RPMI8226 (cell line): ENCODE measurements at places on chromosomes 6 and 20.

GRCh38 chr20:33320006-33320405 is 37.0 kb downstream of the BPIFB1 start:
- DNase-seq = no peak

GRCh38 chr6:163757520-163757919 is 343.0 kb downstream of the QKI start:
- DNase-seq = no peak

DNA sequence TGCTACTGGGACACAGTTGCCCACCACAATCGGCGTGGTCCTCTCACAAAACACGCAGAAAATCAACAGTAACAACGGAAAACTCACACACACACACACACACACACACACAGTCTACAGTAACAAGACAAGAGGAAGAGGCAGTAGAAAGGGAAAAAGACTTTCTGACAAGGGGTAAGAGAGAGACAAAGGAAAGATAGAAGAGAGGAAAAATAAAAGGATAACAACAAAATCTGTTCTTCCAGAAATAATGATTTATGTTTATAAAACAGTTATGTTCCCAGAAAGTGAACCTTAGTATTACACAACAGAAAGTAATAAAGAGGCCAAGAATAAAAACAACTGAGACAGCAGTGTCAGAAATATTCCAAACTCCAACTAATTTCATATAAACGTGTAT is 2.9 kb downstream of the RANBP9 start:
- DNase-seq = peak; percentile 28

GRCh38 chr6:73231986-73232391 is 6.7 kb upstream of the KHDC1L start:
- no peak for DNase-seq

DNA sequence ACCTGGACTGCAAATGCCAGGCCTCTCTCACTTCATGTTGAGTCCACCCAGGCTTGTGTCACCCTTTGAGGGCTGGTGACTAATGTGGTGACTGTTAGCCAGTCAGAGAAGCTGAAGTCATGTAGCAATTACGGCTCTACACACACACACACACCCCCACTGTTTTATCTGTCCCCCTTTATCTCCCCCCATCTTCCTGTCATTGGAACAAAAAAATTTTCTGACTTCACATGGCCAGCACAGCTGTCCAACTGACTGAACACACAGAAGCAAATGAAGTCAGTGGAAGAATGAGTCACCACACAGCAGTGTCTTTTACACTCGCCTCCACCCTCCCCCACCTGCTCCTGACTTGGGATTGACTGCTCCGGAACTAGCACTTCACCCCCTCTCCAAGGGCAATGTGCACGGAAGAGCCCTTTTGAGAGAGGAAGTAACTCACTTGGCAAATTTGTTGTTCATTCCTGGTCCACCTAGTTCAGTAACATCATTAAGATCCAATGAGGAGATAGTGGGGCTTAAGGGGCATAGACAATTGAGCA is 198.0 kb downstream of the RNF144B start:
- DNase-seq = no peak

GRCh38 chr6:19297880-19298279 is 539.3 kb upstream of the ID4 start:
- no peak for DNase-seq

DNA sequence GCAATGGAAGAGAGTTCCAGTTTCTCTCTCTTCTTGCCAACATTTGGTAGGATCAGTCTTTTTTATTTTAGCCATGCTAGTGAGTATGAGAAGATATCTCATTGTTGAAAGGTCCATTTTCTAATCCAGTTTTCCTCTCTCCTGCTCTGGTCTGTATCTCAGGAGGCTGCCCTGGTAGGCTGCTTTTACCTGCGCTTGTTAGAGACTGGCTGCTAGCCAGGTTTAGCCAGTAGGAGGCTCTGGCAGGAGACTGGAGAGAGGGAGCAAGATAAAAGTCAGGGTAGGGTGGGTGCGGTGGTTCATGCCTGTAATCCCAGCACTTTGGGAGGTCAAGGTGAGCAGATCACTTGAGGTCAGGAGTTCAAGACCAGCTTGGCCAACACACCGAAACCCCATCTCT is 68.6 kb upstream of the FOXP4 start:
- no peak for DNase-seq

DNA sequence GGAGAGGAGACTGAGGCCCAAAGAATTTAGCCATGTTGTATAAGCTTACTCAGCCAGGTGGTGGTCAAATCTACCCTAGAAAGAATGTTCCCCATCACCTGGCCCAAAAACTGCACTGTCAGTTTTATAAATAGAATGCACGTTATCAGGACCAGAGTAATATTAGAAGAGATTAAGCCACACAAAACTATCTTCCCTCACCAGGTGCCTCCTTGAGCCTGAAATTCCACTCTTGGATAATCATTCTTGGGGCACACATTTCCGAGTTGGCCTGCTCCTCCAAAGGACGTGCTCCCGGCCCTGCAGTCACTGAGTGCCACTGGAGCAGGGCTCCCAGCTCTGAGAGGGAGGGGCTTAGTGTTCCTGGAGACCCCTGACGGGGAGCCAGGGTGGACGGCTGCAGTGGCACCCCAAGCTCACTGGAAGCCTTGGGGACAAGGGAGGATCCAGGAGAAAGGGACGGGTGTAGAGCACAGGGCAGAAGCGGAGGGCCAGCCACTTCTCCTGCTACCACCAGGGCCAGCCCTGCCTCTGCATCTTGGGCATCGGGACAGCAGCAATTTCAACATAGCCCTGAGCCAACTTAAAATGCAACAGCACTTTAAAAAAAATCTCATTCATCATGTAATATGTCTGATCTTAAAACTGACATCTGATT is 160.8 kb upstream of the QKI start:
- DNase-seq = no peak

DNA sequence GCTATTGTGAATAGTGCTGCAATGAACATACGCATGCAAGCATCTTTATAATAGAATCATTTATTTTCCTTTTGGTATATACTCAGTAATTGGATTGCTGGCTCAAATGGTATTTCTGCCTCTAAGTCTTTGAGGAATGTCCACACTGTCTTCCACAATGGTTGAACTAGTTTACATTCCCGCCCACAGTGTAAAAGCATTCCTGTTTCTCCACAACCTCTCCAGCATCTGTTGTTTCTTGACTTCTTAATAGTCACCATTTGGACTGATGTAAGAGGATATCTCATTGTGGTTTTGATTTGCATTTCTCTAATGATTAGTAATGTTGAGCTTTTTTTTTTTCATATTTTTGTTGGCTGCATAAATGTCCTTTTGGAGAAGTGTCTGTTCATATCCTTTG is 208.7 kb downstream of the PHF3 start:
- no peak for DNase-seq

GRCh38 chr20:61988665-61989064 is 77.0 kb downstream of the TAF4 start:
- DNase-seq = no peak

DNA sequence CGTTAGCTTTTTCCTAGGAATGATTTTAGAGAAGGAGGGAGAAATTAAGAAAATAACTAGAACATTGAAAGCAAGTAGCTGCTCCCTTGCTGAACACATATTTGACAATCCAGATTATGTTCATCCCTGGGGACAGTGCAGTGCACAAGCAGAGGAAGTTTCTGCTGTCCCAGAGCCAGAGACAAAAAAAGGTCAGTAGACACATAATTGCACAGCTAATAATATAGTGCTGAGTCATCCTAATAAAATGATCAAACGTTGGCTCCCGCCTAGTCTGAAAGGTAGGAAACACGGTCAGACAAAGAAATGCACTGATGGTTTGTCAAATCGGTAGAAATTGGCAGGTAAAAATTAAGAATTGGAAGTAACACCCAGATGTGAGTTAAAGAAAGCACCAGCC is 21.7 kb upstream of the SSTR4 start:
- no peak for DNase-seq

GRCh38 chr20:62142252-62143080 is 728 bp downstream of the PSMA7 start:
- DNase-seq = peak; percentile 15

- no peak for DNase-seq
These were observed 13.7 kb downstream of the NEDD9 start for GRCh38 chr6:11218538-11219399.

DNA sequence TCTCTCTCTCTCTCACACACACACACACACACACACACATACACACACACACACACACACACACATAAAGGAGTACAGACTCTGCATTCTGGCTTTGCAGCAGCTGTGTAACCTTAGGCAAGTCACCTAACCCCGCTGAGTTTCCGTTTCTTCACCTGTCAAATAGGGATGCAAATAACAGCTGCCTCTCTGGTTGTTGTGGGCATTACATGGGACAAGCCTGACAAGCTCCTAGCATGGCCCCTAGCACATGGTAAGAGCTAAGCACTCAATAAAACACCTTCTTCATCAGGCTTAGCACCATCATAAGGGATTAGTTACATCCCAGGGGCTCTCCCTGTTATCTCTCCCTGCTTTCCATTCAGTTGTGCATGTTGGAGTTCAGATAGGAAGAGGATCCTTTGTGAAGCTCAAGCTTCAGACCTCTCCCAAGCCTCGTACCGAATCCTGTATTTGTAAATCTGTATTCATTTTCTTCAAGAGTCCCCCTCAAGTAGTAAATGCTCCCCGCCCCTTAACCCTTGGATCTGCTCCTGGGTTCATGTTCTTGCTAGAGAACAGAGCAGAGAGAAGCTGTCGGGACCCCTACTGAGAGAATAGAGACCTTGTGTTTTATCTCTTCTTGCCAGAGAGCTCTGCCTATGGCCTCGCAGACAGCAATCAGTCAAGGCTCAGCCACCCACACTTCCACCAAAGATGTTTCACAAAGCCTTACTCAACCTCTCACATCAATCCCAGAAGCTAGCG is 2.2 kb downstream of the SLC13A3 start:
- DNase-seq = peak; percentile 26

DNA sequence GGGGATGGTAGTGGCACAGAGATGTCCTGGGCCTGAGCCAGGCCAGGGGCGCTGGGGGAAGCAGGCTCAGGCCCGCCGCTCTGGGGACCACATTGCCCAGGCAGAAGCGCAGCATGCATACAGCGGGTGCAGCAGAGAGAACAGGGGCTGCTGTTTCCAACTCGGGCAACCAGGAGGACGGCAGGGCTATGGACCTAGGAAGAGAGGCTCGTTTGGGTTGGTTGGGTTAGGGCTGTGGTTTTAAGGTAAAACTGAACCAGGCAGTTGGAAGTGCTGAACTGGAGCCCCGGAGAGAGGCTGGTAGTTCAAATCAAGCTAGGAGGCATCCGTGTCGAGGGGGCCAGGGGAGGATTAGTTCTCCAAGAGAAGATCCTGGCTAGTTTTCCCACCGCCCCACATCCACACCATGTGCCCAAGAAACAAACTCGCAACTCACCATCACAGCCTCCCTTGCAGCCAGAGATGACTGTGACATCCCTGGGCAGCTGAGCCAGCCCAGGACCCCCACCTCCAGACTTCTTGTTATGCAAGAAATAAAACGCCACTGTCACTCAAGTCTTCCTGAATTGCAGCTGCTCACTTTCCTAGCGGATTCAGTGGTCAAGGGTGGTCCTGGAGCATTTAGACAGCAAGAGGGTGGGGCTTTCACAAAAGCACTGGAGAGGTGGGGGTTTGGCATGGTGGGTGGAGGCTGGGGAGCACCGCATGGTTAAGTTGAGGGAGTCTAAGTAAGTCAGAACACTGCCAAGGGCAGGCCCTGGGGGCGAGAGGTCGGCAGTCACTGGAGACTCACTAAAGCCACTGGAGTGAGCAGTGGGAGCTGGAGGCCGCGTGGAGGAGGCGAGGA is 161.2 kb downstream of the GRM4 start:
- no peak for DNase-seq

GRCh38 chr6:108625581-108625980 is 64.9 kb downstream of the FOXO3 start:
- no peak for DNase-seq

DNA sequence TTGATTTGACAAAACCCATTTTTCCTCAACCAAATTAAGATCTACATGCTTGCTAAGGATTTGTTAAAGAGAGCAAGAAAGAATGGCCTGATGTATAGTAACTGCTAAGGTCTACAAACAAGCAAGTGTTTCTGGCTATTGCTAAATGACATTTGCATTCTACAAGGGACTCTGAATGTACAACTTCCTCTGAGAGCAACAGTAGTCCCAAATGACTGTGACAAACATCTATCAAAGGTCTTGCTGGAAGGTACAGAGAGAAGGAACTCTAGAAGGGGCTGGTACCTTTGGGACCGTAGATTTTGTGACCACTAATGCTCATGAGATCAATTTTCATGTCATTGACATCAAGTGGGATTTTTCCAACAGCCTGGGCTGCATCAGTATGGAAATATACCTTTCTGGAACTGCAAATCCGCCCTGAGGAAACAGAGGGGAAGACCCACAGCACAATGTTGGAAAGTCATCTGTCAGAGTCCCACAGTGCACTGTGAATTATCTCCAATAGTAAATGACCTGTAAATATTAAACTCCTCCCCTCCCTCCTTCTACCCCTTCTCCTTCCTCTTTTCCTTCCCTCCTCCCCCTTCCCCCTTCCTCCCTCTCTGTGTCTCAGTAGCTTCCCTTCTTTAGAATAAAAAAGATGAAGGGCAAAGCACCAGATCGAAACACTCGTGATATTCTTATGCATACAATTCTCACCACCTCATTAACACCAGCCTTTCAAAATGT is 15.9 kb upstream of the CPNE1 start:
- DNase-seq = no peak

GRCh38 chr6:35368038-35368887 is 25.9 kb downstream of the PPARD start:
- DNase-seq = no peak

GRCh38 chr6:137246791-137247202 is 27.6 kb upstream of the IFNGR1 start:
- DNase-seq = no peak

- no peak for DNase-seq
These were observed 407.1 kb downstream of the GRIK2 start for GRCh38 chr6:101800598-101800997.

DNA sequence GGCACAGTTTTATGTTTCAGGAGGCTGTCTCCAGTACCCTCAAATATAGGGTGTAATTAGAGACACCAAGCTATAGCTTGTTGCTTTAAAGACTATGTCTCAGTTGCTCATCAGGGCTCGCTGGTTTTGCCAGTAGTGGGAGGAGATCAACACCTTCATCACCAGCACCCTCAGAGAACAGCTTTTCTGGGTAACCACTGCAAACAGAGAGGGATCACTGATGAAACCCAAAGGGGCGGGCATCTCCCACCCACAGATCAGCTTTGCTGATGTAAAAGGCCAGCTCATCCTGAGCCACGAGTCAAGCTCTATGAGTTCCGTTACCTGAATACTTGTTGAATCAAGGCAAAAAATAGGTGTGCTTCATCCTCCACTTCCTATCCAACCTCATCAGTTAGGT is 187.7 kb downstream of the AIG1 start:
- DNase-seq = no peak

- no peak for DNase-seq
These were observed 170.3 kb upstream of the TAB2 start for GRCh38 chr6:149147195-149147594.

GRCh38 chr6:65091561-65091960 is 615.5 kb downstream of the EYS start:
- no peak for DNase-seq
